NCI-H82 (cell line): ENCODE measurements at places on chromosomes 1 and 21.

- DNase-seq: no peak
Observed at GRCh38 chr1:13801655-13802486, 101.9 kb downstream of the PRDM2 start.

DNA sequence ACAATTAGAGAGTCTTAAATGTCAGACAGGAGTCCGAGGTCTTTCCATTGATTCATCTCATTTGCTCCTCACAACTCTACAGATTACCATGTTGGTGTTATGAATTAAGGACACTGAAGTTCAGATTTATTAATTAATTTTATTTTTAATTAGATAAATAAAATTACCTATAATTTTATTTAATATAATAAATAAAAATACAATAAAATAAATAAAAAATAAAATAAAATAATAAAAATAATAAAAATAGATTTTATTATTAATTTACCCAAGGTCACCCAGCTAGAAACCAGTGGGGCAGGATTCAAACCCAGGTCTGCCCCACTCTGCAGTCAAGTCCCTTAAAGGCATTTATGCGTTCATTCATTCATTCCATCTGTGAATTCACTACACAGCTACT is 72.2 kb downstream of the VWA5B1 start:
- DNase-seq: no peak

DNA sequence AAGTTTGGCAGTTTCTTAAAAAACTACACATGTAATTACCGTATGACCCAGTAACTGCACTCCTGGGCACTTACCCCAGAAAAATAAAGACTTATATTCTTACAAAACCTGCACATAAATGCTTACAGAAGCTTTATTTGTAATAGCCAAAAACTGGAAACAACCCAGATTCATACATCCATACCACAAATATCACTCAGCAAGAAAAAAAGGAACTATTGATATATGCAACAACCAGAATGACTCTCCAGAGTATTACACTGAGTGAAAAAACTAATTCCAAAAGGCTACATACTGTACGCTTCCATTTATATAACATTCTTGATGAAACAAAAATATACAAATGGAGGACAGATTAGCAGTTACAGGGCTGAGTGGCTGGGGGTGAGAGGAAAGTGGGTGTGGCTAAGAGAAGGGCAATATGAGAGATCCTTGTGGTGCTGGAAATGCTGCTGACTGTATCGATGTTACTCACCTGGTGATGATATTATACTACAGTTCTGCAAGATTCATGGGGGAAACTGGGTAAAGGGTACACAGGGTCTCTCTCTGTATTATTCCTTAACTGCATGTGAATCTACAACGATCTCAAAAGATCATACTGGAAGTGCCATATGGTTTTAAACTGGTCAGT is 96.0 kb upstream of the GNG4 start:
- peak; percentile 65 for DNase-seq

DNA sequence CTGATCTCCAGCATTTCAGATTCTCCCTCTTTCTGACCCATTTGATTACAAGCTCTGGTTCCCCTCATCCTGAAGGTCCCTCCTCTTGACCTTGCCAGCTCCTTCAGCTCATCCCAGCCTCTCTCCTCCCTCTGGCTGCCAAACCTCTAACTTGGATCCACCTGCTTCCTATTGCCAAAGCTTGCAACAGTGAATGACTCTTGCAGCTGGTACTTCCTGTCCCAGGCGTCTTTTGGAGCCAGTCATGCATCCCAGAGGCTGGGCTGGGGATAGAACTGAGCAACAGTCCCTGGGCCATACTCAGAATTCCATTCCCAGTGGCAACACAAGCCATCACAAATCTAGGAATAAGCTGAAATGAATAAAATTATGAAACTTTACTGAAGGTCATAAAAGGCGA is 27.7 kb upstream of the SPOCD1 start:
- no peak for DNase-seq

DNA sequence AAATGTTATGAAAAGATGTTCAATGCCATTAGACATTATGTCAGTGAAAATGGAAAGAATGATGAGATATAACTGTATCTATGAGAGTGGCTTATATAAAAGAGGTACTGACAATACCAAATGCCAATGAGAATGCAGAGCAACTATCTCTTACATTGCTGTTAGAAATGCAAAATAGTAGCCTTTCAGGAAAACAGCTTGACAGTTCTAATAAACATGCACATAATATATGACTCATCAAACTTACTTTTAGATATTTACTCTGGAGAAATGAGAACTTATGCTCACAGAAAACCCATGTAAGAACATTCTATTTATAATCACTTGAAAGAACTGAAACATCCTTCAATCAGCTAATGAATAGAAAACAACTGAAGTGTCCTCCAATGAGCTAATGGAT is 996.7 kb upstream of the ADGRL4 start:
- no peak for DNase-seq

GRCh38 chr21:45894450-45894825 is 87.1 kb upstream of the COL6A1 start:
- DNase-seq: no peak

- DNase-seq: no peak
Observed at GRCh38 chr1:177872308-177872900, 97.5 kb downstream of the SEC16B start.

GRCh38 chr1:37076168-37076567 is 41.9 kb upstream of the GRIK3 start:
- DNase-seq: no peak

GRCh38 chr1:201570886-201571624 is 32.1 kb downstream of the NAV1 start:
- DNase-seq: no peak

DNA sequence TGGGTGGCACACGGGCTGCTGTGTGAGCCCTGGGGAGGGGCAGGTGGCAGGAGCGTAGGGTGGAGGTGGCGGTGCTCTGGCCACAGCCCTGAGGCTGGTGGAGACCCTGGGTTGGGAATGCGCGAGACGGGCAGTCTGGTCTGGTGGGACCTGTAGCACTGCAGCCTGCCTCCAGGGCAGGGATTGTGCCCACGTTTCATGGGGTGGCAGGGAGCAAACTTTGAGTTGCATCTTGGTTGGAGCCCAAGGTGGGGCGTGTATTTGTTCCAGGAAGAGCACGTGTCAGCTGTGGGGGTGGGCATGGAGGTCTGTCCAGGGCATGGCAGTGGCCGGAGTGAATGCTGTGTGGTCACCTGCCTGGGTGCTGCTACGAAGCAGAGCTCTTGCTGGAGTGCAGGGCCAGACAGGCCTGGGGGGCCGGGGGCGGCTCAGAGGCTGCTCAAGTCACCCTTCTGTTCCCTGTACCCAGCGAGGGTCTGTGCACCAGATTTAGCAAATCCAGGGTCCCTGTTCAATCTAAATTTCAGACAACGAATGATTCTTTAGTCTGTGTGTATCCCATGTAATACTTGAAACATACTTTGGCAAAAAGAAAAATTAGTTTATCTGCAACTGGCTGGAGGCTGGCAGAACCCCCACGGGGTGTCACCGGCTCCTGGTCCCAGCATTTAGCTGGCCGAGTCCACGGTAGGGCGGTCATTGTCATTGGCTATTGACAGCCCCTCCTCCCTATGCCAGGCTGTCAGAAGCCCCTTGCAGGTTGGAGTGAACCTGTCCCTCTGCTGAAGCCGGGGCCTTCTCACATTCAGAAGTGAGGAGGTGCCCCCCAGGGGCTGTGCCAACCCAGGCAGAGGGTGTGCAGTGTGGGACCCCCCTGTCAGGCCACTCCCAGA is 27.3 kb downstream of the KRTAP10-1 start:
- DNase-seq: no peak

GRCh38 chr1:83011265-83011664 is 987.7 kb downstream of the TTLL7 start:
- no peak for DNase-seq

GRCh38 chr21:41367945-41368734 is 6.3 kb downstream of the MX2 start:
- peak; percentile 42 for DNase-seq

DNA sequence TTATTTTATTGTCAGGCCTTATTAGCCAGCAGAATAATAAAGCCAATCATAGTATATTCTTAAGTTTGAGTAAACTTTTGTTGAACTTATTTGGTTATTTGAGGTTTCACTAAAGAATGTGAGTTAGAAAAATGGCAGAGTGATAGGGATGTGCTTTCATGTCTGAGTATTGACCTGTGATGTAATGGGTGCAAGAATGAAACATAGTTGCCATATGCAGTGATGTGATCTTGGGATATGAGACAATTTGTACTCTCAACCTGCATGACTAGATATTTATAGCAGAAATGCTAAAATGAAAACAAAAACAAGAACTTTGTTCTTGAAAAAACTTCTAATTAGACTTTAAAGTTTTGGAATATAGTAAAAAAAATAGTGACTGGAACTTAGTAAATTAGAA is 97.9 kb downstream of the DISP1 start:
- no peak for DNase-seq

- DNase-seq: no peak
Observed at GRCh38 chr1:66302815-66303214, 231.1 kb upstream of the SGIP1 start.
